ENCODE measurements at places on chromosomes 11 and 22.

GRCh38 chr11:78763664-78764063 lies 189.0 kb upstream of the NARS2 start:
- no peak for DNase-seq

GRCh38 chr22:27252282-27253049 lies 549.1 kb downstream of the MN1 start:
- peak; percentile 95 for DNase-seq

GRCh38 chr22:42863349-42863961 lies 6.4 kb upstream of the ARFGAP3 start:
- DNase-seq, result peak; percentile 68

- no peak for DNase-seq
These were observed 20.8 kb downstream of the IL10RA start for GRCh38 chr11:118007040-118007439.

DNA sequence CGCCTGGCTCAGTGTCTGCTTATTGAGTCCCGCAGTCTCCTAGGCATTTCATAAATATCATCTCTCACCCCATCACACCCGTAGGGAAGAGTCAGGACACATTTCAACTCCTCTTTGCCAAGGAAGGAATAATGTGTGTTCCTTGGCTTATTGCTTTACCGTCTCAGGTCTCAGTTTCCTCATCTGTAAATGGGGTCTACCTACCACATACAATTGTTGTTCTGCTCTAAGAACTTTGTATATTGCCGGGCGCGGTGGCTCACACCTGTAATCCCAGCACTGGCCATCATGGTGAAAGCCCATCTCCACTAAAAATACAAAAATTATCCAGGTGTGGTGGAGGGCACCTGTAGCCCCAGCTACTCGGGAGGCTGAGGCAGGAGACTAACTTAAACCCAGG lies 3.1 kb upstream of the THRSP start:
- DNase-seq, result no peak

- no peak for DNase-seq
These were observed 15.3 kb downstream of the BPIFC start for GRCh38 chr22:32448980-32449379.

DNA sequence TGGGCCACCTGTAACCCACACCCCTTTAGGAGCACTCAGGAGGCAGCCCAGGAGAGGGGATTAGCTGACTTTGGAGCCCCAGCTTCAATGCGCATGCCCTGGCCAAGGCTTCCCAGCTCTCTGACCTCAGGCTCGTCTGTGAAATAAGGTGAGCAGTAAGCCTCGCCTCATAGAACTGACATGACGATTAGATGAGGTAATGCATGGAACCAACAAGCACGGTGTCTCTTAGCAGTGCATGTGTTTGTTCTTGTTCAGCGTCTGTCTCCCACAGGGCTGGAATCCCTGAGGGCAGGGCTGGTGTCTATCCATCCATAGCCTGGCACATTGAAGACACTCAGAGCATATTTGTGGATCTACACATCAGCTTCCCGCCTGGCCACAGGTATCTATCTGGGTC lies 415.4 kb downstream of the MN1 start:
- no peak for DNase-seq

- DNase-seq, result peak; percentile 63
These were observed 40.1 kb upstream of the FLI1 start for GRCh38 chr11:128653801-128654231.

DNA sequence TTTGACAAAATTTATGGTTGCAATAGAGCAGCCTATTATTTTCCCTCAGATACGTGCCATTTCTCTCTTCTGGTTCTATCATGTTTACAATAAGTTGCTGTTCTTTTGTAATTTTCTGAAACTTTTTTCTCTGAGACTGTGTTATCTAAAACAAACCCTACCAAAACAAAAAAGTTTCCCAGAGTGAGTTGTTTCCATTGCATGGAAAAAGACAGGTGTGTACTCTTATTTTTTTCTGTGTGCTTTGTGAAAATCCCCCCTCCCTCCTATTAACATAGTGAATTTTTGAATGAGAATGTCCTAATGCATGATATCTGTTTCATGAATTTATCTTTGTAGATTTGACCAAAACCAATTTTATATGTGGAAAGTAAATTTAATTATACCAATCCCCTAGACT lies 137.6 kb downstream of the DDX10 start:
- DNase-seq, result no peak

- DNase-seq, result no peak
These were observed 148.4 kb downstream of the CACNA1I start for GRCh38 chr22:39718921-39719475.

GRCh38 chr11:46413760-46414465 lies 22.3 kb upstream of the CHRM4 start:
- DNase-seq, result no peak

DNA sequence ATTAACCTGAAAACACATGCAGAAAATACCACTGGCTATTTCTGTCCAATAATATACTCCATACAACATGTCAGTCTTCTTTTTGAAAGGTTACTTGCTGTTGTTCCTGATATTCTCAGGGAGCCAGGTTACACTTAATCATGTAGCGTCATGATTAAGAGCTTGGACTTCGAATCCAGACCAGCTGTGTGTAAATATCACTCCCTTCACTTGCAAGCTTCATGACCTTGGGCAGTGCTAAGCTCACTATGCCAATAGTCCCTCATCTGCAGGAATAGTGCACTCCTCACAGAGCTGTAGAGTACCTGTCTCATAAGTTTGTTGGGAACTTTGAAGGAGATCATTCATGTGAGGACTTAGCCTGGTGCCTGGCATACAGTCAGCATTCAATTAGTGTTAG lies 1.9 kb downstream of the HTR3B start:
- DNase-seq, result no peak

All from GM23248 (cell line).